ENCODE measurements at places on chromosomes 1 and 21.

- DNase-seq: peak; percentile 19
Observed at GRCh38 chr21:28705616-28706015, 287.1 kb downstream of the LTN1 start.

DNA sequence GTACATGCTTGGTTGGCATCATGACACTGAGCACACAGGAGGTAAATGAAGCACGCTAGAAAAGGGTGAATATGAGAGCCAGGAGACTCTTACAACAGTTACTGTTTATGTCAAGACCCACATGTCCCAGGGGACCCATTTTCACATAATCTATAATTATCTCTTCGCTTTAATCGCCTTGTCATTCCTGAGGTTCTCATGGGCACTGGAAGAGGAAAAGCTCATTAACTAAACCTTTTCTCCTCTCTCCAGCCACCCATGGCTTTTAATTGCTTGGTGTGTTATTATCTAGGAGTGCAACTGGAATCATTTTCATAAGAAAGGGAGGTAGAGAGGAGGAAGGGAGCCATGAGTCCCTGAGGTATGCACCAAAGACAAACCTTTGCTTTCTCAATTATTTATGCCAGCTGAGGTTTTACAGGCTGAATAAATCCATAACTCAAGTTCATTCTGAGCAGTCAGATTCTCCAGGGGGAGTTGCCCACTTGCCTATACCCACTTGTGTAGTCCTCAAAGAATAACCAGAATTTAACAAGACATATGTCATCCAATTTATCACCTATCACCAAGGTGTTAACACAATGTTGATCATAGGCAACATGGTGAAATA, 77.4 kb downstream of the ACBD6 start:
- DNase-seq: no peak

DNA sequence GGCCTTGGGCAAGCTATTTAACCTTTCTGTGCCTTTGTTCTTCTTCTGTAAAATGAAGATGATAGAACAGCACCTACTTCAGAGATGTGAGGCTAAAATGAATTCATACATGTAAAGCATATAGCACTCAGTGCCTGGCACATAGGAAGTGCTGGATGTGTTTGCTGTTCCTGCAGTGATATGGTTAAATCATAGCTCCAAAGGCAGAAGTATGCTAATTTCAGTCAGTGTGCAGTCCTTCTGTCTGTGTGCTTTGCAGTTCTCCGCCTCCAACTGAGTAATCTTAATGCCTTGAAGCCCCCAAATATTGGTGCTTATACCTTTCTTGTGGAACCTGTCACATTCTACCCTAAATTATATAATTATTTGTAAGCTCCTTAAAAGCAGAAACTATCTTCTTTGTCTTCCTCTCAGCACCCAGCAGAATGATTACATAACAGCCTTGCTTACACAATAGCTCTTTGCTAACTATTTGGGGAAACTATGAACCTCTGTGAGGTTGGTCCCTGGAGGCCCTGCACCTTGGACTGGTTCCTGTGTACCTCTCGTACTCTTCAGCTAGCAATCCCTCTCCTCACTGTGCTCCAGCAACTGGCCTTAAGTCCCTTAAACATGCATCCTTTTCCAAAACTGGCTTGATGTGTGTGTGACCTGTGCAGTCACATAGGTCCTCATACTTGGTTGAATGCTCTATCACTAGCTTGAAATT, 57.0 kb upstream of the CACYBP start:
- no peak for DNase-seq

DNA sequence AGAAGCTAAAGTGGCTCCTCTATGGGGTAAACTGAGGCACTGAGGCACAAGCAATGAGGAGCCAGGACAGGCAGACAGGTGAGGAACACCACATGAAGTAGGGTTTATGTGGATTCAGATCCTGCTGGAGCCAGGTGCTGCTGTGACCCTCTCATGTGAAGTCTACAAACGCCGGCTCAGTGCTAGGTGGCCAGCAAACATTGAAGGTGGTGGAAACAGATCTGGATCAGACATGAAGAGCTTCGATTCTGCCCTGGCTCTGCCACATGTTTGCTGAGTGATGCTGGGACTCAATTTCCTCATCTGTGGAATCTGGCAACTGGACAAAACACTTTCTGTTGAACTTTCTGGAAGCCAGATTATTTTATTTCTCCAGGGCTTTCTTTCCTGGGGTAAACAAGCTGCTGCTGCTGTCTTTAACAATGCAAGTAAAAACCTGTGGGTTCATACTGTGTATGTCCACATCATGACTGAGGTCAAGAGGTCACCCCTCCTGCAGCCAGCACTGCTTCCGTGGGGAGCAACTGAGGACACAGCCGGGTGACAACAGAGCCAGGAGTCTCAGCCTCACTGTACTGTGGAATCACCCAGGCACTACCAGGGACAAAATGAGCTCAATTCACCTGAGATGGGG, 33.3 kb downstream of the HMGB4 start:
- no peak for DNase-seq

- DNase-seq: no peak
Observed at GRCh38 chr1:93488207-93488606, 40.3 kb downstream of the FNBP1L start.

DNA sequence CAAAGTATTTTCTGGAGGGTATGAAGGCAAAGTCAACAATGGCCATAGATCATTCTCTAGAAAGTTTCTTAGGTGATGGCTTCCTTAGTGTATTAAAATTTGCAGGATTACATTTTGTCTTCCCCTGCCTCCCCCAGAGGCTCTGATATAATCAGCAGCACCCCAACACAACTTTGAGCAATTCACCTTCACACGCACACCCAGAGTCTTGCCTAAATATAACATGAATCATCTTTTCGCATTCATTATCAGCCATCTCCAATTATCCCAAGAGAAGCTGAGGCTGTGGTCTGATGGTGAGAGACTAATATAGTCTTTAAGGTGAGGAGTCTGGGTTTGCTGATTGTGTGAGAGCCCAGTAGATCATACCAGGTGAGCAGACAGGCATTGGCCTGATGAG, 343.0 kb downstream of the RRAGC start:
- DNase-seq: no peak

DNA sequence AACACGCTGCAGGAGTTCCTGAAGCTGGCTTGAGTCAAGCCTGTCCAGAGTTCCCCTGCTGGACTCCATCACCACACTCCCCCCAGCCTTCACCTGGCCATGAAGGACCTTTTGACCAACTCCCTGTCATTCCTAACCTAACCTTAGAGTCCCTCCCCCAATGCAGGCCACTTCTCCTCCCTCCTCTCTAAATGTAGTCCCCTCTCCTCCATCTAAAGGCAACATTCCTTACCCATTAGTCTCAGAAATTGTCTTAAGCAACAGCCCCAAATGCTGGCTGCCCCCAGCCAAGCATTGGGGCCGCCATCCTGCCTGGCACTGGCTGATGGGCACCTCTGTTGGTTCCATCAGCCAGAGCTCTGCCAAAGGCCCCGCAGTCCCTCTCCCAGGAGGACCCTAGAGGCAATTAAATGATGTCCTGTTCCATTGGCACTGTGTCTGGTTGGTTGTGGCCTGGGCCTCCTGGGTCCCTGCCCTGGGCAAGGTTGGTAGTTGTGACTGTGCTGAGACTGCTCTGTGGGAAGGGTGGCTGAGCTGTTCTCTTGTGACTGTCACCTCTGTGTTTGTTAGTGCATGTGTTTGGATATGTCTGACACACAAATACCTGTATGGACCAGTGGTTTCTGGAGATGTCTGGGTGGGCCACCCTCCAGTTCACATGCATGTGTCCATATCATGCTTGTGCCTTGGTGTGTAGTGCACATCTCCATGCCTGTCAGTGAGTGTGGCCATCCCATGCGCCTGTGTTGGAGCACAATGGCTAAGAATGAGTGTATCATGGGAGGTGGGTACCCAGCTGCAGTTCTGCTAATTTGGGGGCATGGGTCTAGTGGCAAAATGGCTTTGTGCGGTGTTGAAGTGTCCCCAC, 1.4 kb downstream of the SH3BGRL3 start:
- no peak for DNase-seq

- no peak for DNase-seq
Observed at GRCh38 chr1:235076504-235077162, 52.0 kb downstream of the TOMM20 start.

DNA sequence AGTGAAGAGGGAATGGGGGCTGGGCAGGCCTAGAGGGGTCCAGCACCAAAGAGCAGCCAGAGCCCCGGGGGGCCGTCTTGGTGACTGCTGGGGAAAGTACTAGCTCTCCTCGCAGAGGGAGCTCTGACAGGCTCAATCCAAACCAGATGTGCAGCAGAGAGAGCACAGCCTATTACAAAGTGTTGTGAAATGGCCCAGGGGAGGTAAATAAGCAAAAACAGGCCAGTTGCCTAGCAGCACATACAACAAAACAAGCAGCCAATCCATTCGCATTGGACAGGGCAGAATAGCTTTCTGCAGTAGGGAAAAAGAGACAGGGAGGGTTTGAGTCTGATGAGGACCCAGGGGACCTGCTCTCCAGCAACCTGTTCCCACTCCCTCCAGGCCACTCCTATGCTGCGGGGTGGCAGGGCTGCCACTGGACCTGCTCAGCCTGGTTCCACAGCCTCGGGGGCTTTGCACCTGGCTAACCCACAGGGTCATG, 239.6 kb upstream of the FGGY start:
- no peak for DNase-seq
